ENCODE measurements at places on chromosomes 6 and 20.

- DNase-seq: no peak
Observed at GRCh38 chr20:52459150-52459549, 267.6 kb upstream of the ZFP64 start.

DNA sequence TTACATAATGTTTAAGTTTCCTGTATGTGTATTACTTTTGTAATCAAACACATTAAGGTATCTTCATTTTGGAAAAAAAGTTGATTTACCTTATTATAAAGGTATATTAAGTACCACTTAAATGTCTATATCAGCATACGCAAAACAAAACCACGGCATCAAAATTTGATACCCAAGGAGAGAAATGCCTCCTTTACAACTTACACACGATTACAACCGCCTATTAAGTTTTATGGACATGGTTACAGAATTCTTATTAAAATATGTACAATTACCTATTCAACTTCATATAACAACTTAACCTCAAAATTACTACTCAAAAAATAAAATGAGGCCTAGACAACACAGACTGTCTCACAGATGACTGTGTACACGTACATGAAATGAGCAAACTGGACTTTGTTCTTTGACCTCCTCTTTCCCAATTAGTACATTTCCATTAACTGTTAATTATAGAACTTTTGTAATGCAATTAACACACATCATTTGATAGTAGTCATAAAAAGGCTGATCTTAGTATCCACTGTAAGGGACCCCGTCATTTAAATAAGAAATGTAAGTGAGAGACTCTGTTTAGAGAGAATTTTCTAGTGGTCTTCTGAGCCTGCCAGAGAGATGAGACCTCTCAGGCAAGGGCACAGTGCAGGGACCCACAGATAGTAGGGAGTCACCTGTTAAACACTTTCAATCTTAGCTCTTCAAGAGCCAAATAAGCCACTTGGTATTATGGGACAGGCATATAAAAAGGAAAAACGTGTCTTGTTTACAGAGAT lies 2.5 kb downstream of the DIDO1 start:
- no peak for DNase-seq

- DNase-seq: no peak
Observed at GRCh38 chr6:169146521-169146920, 107.1 kb downstream of the THBS2 start.

- peak; percentile 78 for DNase-seq
Observed at GRCh38 chr6:33694401-33694931, 17.0 kb downstream of the UQCC2 start.

- DNase-seq: no peak
Observed at GRCh38 chr20:51994751-51995417, 192.6 kb upstream of the SALL4 start.

DNA sequence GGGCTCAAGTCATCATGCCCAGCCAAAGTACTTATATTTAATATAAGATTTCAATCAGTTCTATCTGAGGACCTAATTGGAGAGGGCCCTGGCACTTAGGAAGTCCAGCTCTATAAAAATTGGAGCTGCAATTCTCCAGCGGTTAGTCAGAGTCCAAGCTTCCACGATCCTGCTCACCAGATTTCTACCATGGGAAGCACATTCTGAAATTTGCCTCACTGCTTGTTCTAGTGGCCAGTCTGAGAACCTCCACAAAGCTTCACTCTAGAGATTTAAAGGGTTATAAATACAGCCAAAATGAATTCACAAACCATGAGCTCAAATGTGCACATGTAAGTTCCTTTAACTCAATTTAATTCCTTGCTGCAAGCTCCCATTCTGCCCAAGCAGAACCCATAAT lies 33.5 kb downstream of the PNLDC1 start:
- DNase-seq: no peak
